ENCODE measurements at places on chromosomes 12 and 14.

GRCh38 chr12:93679308-93679925, 2.2 kb downstream of the CRADD start:
- no peak for DNase-seq

DNA sequence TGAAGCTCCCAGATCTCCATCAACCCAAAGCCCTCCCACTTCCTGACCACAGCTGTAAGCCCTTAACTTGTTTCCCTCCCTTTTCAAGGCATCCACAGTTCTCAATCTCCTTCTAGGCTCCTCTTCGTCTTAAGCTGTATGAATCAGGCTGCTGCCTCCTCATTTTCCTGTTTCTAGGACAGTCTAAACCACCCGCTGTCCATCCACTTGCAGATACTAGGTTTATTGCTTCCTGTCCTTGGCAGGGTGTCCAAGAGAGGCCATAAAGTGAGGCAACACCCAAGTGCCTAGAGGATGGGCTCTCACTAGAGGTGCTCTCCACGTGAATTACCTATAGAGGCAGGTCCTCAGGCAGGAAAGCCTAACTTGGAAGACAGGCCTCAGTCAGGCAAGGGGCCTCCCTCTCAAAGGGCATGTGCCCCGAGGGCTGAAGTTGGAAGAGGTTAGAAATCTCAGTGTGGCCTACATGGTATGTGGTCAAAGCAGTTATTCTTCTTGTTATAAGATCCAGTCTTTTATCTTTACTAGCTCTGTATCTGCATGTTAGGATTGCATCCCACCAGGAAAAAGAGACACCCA, 8.8 kb upstream of the TMEM106C start:
- no peak for DNase-seq

- DNase-seq: no peak
Measured at GRCh38 chr12:4156317-4156716, 117.2 kb upstream of the CCND2 start.

DNA sequence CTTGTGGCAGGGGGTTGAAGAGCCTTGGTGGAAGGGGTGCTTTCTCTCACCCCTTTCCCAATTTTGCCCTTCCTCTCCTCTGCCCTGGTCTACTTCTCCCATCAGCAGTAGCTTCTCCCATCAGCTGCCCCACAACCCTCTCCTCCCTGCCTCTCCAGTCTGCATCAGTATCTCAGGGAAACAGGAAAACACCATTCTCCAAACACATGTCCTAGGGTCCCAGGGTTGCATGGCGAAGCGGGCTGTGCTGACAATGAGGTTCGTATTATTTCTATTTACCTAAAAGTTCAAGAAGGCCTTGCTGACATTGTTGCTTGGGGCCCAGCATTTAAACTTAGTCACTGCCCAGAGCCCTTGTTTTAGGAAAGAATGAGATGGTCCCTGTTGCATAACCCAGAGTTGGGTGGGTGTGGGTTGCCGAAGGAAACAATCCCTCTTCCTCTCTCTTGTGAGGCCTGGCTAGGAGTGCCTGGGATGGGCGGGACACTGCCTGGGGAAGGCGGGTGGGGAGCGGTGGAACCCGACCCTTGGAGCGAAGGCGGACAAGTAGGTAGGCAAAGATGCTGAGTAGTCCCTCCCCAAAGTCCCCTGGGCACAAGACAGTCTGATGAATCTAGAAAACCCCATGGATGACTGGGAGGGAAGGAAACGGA, 1.3 kb upstream of the IGFBP6 start:
- DNase-seq: no peak

GRCh38 chr12:109222062-109222461, 87.0 kb downstream of the FOXN4 start:
- DNase-seq: no peak

- DNase-seq: no peak
Measured at GRCh38 chr12:103975368-103975767, 9.7 kb downstream of the TDG start.

DNA sequence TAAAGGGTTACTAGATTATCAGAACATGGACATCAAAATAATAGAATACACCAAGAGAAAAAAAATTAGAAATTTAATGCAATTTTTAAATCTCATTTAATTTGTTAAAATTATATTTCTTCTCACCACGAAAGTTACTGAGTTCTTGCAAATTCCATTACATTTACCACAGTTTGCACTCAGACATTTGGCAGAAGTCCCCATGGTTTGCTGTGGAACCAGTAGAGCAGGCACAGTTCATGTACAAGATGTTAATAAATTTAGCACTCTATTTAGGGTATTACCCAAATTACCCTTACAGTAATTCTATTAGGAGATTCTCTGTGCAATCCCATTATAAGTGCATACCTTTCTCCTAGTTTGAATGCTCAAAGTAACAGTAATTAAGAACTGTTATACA, 9.7 kb downstream of the SCN8A start:
- DNase-seq: no peak

DNA sequence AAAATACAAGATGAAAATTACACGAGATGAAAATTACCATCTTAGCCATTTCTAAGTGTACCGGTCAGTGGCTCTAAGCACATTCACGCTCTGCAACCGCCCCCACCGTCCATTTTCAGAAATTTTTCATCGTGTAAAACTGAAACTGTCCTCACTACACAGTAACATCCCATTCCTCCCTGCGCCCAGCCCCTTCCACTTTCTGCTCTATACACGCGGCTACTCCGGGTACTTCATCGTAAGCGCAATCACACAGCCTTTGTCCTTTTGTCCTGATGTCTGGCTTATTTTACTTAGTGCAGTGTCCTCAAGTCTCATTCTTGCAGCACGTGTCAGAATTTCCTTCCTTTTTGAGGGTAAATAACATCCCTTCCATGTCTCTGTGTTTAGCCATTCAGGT, 3.6 kb upstream of the GPR132 start:
- DNase-seq: no peak

- DNase-seq: peak; percentile 39
Measured at GRCh38 chr12:120710805-120711296, 593 bp downstream of the UNC119B start.

DNA sequence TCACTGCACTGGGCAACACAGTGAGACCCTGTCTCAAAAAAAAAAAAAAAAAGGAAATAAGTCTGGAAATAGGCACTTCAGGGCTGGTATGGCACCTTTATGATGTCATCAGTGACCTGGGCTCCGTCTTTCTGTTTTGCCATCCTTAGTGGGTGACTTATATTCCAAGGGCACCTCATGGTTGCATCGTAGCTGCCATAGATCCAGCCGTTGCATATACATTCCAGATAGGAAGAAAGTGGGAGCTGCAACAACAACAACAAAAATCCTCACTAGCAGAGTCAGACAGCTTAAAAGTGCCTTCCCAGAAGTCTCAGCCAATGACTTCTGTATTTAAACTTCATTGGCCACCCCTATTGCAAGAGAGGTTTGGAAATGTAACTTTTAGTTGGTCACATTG, 26.4 kb downstream of the MYL2 start:
- no peak for DNase-seq

Measured in activated T-cell treated with anti-CD3 and anti-CD28 coated beads, Interleukin-2, amount 50 U/mL, for 1 hour (primary cell).